ENCODE measurements at places on chromosomes 2 and 18.

GRCh38 chr2:6618201-6618600, 247.5 kb downstream of the CMPK2 start:
- no peak for DNase-seq

GRCh38 chr2:5203134-5203755, 488.9 kb upstream of the SOX11 start:
- DNase-seq = no peak

- DNase-seq = no peak
Measured at GRCh38 chr2:162435676-162436075, 91.7 kb downstream of the GCA start.

GRCh38 chr2:121283670-121284462, 1.1 kb downstream of the TFCP2L1 start:
- DNase-seq = no peak

- no peak for DNase-seq
Measured at GRCh38 chr2:189639007-189639609, 22.2 kb upstream of the ASNSD1 start.

- DNase-seq = no peak
Measured at GRCh38 chr2:45328264-45328870, 282.7 kb downstream of the SRBD1 start.

- no peak for DNase-seq
Measured at GRCh38 chr2:47129191-47129706, 25.9 kb downstream of the STPG4 start.

GRCh38 chr2:70141212-70141901, 49.5 kb downstream of the C2orf42 start:
- DNase-seq = no peak

GRCh38 chr2:48508461-48509124, 21.4 kb upstream of the STON1 start:
- DNase-seq = no peak

DNA sequence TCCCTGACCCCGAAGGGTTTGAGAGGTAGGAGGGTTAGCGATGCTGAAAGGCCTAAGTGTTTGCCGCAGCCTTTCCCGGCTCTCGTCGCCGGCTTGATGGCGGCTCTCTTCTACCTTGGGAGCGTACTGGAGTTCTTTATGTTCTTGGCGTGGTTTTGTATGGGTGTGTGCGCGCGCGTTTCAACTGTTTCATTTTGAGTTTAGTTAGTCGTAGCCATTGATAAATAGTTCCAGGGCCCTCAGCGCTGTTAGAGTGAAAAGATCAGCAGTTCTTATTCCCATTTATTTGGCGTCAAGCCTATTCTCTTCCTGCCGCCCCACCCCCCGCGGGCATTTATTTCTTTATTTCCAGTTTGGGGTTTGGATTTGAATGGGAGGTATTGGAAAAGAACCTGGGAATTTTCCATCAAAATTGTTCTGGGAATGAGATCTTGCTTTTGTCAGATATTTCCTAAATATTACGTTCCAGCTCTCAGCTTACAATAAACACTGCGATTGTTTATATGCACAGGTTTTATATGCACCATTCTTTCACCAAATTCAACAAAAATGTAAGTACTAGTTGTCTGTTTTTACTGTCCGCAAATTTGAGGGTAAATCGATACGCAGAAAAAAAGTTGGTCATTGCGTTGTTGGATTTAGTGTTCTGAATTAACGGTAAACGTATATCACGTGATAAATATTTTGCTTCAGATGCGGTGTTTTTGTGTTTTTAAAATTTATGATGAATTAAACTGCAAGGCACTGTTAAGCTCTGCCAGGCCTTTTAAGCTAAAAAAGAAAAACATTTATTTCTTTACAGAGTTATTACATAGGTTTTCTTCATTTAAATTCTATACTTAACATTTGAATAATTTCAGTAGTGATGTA, 954 bp downstream of the CCNT2 start:
- DNase-seq = no peak

GRCh38 chr2:72803151-72803550, 22.7 kb downstream of the EXOC6B start:
- DNase-seq = no peak

DNA sequence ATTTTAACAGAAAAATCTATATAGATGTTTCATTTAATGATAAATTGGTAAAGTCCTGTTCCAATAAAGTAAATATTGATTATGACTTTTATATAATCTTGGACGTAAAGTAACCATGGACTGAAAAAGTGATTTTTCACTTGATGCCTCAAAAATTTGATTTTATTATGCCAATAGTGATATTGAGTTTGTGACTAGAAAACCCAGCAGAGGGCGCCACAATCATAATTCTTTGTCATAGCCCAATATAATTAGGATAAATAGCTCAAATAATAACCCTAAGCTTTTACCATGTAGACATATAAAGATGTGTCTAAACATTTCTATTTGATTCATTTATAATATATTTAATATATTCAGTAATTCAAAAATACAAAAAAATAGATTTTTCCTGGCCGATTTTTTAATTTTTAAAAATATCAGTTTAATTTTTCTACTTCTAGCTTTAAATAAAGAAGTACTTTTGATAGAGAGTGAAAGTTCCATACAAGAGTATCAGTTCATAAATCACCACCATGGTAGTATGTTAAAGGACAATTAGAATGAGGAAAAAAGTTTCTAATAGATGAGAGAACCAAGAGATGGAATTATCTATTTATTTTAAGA, 30.7 kb downstream of the CAMKMT start:
- peak; percentile 1 for DNase-seq

GRCh38 chr2:109059474-109060165, 69.4 kb upstream of the SH3RF3 start:
- DNase-seq = no peak

DNA sequence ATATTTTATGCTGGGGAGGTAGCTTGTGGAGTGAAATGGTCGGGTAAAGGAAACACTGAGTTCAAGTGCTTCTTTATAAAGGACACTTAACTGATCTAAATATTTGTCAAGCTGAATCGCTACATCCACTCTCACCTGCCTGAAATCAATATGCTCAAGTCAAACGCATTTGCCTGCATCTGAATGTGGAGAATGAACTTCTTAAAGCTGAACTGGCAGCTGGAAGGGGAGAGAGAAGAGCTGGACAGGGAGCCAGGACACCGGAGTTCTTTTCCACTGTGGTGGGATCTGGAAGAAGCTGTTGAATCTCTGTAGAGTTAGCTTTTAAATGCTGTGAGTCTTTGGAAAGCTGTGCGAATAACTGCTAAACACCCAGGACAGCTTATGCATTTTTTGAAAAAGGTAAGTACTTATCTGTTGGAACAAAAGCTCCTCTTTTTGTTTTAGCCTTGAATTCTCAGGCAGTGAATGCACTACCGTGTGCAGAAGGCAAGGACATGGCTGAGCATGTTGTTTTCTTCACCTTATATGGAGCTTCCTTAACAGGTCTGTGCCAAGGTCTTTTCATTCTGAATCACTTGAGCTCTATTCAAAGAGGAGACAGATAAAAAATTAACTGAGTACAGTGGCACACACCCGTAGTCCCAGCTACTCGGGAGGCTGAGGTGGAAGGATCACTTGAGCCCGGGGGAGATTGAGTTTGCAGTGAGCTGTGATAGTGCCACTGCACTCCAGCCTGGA, 74.2 kb upstream of the KLF7 start:
- DNase-seq = no peak

DNA sequence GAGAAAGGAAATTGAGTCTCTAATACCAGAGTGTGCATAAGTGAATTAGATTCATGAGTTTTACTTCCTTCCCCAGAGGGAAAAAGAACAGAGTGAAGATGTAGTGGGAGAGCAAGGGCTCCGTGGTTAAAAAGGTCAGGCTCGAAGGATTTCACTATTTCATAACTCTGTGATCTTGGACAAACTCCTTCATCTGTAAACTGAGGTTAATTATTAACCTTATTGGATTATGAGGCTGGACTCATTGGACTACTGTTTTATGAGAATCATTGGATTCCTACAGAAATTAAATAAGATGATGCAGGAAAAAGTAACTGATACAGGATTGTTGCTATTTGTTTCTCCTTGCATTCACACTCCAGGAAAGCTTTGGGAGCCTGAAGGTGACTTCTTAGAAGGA, 45.0 kb downstream of the SRD5A2 start:
- DNase-seq = no peak

DNA sequence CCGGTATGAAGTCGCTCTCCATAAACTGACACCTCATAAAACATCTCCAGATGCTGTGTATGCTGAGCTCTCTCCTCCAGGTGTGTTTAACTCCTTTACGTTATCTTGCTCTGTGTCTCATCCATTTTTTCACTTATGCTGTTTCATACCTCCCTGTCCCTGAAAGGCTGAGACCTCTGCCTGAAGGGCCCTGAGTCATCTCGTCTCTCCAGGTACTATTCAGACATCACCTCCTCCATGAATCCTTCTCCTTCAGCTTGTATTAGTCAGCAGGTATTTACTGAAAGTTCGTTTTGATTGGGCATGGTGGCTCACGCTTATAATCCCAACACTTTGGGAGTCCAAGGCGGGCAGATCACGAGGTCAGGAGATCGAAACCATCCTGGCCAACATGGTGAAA, 244.5 kb upstream of the EPHA4 start:
- no peak for DNase-seq

DNA sequence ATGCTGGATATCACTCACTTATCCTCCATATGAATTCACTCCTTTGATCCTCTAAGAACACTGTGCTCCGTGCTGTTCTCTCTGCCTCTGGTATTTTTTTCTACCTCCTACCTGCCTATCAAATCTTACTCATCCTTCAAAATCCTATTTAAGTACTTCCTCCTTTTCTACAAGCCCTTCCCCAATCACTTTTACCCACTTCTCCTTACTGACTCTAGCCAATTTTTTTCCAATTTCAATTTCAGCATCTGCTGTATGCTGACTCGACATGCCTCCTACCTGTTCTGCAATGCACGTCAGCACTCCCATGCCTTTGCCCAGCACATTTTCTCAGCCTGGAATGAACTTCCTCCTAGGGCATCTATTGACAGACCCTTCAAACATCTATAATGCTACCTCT, 37.3 kb upstream of the LNPK start:
- no peak for DNase-seq

DNA sequence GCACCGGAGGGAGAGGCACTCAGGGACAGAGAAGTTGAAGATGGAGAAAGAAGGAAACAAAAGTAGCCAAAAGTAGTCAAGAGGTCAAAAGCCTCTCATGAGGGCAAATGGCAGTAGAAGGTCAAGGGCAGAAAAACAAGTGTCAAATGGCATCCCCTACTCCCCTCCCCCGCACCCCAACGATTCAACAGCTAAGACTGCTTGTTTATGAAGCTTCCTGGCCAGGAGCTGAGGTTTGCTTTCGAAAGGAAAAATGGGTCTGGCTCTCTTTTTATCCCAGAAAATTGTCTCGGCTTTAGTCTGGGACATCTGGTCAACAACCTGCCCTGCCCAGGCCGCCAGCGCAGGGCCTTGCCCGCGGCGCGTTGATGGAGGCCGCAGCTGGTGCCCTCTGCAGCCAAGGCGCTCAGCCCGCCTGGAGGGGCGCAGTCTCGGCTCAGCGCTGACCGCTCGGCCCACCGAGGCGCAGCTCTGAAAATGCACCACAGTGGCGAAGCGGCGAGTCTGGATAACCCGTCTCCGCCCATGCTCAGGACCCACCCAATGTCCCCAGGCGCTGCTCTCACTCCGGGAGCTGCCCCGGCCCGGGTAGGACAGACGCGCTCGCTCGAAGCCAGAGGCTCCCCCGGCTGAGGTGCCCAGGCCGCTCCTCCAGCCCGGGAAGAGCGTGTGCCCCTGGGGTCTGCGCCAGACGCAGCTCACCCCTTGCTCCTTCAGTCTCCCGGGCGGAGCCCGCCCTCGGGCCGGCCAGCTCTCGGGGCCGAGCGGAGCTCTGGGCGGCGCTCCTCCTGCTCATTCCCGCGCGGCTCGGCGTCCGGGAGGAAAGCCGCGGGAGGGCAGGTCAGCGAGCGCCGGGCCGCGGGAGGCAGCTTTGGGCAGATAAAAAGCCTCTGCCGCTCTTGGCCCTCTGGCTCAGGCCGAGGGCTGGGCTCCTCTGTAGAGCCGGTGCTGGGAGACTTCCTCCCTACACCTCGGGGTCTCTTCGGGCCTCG, 1.8 kb upstream of the TBR1 start:
- DNase-seq = no peak

- peak; percentile 52 for DNase-seq
Measured at GRCh38 chr18:51030537-51031258, 685 bp downstream of the SMAD4 start.

GRCh38 chr2:186255823-186256222, 230.2 kb upstream of the ZC3H15 start:
- DNase-seq = no peak

- no peak for DNase-seq
Measured at GRCh38 chr18:62766266-62766665, 50.9 kb downstream of the PHLPP1 start.

DNA sequence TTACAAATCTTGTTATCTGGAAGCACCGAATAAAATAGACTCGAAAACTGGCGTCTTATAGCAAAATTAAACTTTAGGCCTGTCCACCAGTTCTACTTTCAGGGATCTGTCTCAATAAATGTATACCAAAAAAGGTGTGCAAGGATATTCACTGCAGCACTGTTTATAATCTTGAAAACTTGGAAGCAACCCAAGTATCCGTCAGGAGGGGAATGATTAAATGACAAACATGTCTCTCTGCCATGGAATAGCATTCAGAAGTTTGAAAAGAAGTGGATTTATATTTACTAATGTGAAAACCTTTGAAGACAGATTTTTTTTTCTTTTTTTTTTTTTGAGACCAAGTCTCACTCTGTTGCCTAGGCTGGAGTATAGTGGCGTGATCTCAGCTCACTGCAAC, 32.3 kb upstream of the SATB2 start:
- no peak for DNase-seq

GRCh38 chr2:55771612-55772011, 78.0 kb upstream of the PNPT1 start:
- no peak for DNase-seq

DNA sequence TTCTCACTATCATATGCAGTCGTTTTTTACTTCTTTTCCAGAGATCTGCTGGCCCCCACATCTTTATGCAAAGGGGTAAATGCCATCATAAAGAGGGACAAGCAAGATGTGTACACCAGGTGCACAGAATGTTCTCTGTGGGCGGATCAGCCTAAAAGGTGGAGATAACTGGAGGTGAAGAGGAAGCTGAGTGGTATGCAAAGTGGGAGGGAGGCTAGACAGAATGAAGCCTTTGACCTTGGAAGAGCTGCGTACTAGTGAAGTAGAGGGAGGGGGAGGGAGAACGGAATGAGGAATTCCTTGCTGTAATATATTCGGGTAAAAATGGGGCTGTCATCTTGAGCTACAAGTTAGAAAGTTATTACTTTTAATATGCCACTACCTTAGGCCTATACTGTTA, 287.5 kb upstream of the VRK2 start:
- no peak for DNase-seq

DNA sequence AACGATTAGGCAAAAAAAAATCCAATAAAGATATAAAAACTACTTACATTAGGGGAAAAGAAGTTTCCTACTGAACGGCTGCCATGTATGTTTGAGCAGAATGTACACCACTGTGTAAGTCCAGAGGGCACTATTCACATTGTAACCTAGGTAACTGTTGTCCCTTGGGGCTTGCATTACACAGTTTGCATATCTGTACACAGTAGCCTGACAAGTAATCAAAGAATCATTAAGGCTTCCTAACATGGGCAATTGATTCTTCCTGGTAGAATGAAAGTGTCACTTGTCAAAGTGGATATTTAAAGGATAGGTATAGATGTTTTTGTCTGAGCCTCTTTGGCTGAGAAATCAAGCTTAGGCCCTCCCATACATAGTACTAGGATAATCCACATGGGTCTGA, 39.1 kb downstream of the PLEK start:
- no peak for DNase-seq

GRCh38 chr2:215847056-215847455, 166.3 kb downstream of the MREG start:
- DNase-seq = no peak

- DNase-seq = no peak
Measured at GRCh38 chr2:197926673-197927072, 122.3 kb downstream of the PLCL1 start.
